Cardiac septum (tissue), 1 donor: ENCODE measurements at places on chromosomes 5 and 9.

DNA sequence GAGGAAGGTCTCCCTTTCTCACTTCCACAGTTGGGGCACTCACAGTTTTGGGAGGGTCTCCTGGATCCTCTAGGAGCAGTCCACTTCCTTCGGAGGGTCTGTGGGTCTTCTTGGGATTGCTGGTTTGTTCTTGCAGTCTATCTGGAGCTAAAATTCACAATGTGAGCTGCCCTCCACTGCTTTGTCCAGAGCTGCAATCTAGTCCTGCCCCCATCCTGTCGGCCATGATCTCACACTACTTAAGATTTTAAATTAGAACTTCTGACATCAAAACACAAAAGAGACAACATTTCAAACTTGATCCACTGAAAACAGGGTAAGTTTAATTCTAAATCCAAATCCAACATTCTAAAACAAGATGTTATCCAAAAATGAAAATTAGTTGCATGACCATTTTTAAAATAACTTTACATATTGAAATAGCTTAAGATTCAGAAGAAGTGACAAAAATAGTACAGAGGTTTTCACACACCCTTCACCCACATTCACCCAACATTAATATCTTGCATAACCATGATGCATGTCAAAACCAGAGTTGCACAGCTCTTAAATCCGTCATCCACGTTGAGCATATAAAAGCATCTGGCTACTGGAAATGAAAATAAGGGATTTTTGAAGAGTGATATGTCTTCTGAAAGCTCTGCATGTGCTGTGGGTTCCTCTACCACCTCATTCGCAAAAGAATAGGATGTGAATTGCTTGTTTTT, 113.7 kb upstream of the EPB41L4A start:
- no peak for DNase-seq

DNA sequence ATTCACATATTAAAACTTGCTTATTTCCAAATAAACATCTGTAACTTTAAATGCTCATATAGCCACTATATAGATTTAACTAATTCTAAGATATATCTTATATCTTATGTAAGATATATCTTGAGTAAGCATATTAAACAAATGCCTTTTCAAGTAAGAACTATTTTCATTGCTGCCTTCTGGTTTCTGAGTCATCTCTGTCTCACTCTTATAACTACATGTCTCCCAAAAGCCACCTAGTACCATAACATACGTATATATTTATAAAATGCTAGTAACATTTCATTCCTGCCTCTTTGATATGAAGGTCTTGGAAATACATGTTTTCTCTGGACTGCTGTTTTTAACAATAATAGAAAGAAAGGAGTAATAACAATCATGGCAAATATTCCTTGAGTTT, 429.5 kb downstream of the DTWD2 start:
- DNase-seq = no peak

GRCh38 chr9:137606734-137607138, 1.2 kb downstream of the ARRDC1 start:
- no peak for DNase-seq

GRCh38 chr9:93288891-93289883, 105.2 kb downstream of the WNK2 start:
- DNase-seq = peak; percentile 73

GRCh38 chr5:120139039-120139438, 325.1 kb upstream of the PRR16 start:
- DNase-seq = no peak

DNA sequence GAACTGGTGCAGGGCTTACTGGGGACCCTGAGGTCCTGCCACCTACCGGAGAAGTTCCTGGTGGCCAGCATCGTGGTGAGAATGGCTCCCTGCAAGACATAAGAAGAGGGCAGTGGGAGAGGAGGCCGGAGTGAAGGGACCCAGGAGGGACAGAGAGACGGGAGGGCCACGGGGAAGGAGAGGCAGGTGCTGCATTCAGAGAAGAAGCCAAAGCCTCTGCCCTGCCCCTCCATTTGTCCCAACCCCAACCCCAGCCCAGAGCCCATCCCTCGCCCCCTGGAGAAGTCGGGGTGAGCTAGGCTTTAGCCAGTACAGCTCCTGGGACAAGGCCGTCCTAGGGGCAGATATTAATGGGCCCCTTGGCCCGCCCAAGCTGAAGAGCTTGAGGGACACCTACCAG, 41.8 kb downstream of the CAMK2A start:
- no peak for DNase-seq
